ENCODE measurements at places on chromosomes 16 and 17.

DNA sequence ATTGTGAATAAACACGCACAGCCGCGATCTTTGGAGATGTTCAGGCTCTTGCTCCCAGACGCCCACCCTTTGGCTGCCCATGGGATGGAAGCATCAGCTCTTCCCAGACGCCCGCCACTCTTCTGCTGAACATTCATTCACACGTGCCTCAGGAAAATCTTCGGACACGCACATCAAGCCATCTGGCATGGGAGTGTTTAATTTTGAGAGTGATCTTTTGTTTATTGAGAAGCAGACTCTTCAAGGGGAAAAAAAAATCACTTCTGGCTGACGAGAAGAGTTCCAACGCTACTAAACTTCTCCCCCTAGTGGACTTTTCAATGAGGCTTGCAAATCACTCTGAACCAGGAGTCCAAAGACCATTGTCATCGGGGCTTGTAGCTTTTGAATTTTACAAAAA is 62.0 kb upstream of the NUDT7 start:
- DNase-seq, result no peak

- no peak for DNase-seq
Observed at GRCh38 chr17:44604768-44605485, 47.6 kb downstream of the FZD2 start.

GRCh38 chr17:68089881-68090280 is 54.3 kb downstream of the KPNA2 start:
- DNase-seq, result peak; percentile 35

DNA sequence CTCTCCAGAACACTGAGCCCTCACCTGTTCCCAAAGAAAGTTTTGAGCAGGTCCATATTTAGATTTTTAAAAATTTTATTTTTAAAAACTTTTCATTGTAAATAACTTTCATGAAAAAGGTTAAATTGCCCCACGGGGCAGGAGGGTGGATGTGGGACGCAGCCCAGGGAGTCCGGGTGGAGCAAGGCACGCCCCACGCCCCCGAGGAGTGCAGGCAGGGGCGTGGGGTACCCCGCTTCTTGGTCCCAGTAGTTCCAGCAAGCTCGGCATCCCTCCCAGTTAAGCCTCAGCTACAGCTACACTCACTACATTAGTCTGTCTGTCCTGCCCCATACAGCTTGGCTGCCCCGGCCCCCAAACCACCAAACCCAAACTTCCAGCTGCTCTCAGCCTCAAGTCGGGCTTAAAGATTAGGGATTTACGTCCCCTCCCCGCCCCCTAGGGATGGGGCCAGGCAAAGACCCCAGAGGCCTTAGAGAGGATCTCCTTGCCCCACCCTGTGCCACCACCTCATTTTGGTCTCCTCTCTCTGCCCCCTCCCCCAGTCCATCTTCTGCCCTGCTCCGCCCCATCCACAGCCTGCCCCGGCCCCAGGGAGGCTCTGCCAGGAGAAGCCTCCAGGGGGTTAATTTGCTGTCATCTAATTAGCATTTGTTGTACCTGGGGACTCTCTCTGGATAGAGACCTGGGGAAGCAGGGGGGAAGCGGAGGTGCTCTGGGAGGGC is 4.6 kb downstream of the FOXJ1 start:
- no peak for DNase-seq

- no peak for DNase-seq
Observed at GRCh38 chr16:4700380-4700996, 7.1 kb downstream of the NUDT16L1 start.

GRCh38 chr17:65799454-65799853 is 238.0 kb upstream of the AXIN2 start:
- DNase-seq, result no peak

- no peak for DNase-seq
Observed at GRCh38 chr17:19278729-19279128, 41.6 kb downstream of the EPN2 start.

- DNase-seq, result no peak
Observed at GRCh38 chr17:81734405-81735263, 22.6 kb downstream of the SLC25A10 start.

- no peak for DNase-seq
Observed at GRCh38 chr16:11319529-11320146, 25.6 kb upstream of the RMI2 start.

All from CD4-positive, alpha-beta T cell treated with Interferon gamma for 1 hour (primary cell).